ENCODE measurements at places on chromosomes 6 and 20.

GRCh38 chr6:120869397-120869796, 464.9 kb downstream of the TBC1D32 start:
- DNase-seq, result no peak

DNA sequence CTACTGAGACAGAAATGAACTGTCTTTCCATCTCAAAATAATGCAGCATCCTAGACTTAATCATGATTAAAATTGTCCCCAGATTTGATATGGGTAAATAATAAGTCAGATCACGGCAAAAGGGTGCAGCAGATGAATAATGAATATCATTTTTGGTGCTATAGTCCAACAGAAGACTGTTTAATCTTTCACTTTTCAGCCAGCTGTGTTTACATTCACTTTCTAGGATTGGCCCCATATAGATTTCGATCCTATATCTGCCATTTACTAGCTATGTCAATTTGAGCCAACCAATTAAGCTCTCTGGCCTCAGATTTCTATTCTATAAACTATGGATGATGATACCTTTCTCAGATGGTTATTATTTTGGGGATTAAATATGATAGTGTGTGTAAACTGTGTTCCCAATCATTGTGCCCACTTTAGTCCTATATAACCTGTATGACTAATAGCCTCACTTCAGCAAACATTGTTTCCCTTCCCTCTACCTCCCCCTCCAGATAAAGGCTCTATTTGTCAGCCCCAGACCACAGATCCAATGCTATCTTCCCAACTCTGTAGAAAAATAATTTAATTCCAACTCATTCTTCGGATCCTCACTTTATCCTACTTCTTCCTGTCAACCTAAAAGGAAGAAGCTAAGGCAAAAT, 53.6 kb upstream of the NT5E start:
- no peak for DNase-seq

DNA sequence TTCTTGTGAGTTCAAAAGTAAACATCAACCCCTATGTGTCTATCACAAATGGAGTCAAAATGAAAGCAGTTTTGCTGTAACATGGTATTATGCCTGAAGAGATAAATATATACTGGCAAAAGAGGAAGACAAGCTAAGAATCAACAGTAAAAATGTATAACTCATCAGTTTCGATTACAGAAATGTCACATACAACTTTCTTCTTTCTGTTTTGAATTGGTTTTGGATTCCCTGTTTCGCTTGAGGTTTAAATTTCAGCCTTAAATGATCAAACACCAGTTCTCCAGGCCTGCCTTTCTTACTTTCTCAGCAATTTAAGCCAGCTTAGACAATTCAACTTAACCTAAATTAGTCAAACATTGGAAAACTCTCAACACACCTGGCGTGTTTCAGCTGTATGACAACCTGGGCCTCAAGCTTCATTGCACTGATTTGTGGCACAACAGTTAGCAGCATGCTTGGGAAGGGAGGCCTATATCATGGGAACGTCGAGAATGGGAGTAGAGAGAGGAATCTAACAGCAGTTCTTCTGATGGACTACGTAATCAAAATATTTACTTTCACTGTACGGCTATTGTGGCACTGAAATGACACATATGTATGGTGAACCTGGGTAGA, 51.9 kb upstream of the MARCKS start:
- DNase-seq, result no peak

DNA sequence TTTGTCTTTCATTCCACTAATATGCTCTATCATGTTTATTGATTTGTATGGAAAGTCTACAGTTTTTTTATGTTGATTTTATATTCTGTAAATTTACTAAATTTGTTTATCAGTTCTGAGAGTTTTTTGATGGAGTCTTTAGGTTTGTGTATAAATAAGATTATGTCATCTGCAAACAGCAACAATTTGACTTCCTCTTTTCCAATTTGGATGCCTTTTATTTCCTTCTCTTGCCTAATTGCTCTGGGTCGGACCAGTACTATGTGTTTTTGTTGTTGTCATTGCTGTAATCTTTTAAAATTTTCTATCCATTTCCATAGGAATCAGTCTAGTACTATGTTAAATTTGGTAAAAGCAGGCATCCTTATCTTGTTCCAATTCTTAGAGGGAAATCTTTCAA, 31.5 kb upstream of the POLR1H start:
- no peak for DNase-seq

DNA sequence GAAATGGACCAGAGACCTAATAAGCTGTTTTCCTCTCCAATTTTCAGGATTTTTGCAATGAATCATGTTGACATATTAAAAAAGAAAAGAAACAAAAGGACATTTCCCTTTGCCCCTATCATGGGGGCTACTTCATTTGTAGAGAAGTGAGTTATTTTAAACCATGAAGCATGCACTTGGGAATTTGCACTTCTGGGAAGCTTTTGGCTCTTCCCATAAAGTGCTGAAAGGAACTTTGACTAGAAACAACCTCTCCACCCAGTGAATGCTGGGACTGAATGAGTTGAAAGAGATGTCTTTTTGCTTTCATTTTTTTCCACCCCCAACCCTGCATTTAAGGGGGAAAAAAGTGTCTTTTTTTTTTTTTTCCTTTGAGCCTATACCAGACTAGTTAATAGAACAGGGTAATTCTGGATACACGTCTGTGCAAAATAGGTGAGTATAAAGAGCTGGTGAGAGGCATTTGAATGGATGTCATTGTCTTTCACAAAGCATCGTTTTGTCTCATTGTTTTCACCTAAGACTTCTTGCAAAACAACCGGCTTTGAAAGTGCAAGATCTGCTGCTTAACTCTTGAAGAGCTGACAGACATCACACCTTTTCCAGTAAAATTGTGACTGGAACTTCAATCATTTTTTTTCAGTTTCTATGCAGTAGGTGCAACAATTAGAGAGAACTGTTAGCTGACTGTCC, 138.7 kb upstream of the BACH2 start:
- DNase-seq, result no peak

- no peak for DNase-seq
Observed at GRCh38 chr20:48066246-48066645, 281.0 kb upstream of the SULF2 start.

DNA sequence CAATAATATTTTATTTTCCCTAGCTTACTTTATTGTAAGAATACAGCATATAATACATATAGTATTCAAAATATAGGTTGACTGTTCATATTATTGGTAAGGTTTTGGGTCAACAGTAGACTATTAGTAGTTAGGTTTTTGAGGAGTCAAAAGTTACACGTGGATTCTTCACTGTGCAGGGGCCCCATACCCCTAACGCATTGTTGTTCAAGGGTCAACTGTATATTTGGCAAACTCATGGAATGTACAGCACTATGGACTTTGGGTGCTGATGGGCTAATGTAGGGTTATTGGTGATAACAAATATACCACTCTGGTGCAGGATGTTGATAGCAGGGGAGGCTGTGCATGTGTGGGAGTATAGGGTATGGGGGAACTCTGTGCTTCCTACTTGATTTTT, 397.2 kb downstream of the BCKDHB start:
- DNase-seq, result no peak

DNA sequence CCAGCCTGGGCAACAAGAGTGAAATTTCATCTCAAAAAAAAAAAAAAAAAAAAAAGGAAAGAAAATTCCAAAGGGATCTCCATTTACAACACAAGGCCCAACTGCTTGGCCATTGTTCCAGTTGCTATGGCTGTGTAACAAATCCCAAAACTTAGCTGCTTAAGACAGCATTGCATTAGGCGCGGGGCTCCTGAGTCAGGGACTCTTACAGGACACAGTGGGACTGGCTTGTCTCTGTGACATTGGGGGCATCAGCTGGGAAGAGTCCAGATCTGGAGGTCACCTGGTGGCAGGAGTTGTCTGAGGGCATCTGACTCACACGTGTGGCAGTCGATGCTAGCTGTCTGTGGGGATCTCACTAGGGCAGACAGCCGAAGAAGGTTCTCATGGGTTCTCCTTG, 35.6 kb downstream of the TTLL9 start:
- no peak for DNase-seq

- no peak for DNase-seq
Observed at GRCh38 chr6:112372226-112372806, 25.2 kb downstream of the RFPL4B start.

- no peak for DNase-seq
Observed at GRCh38 chr6:25369433-25370177, 90.4 kb downstream of the CARMIL1 start.

DNA sequence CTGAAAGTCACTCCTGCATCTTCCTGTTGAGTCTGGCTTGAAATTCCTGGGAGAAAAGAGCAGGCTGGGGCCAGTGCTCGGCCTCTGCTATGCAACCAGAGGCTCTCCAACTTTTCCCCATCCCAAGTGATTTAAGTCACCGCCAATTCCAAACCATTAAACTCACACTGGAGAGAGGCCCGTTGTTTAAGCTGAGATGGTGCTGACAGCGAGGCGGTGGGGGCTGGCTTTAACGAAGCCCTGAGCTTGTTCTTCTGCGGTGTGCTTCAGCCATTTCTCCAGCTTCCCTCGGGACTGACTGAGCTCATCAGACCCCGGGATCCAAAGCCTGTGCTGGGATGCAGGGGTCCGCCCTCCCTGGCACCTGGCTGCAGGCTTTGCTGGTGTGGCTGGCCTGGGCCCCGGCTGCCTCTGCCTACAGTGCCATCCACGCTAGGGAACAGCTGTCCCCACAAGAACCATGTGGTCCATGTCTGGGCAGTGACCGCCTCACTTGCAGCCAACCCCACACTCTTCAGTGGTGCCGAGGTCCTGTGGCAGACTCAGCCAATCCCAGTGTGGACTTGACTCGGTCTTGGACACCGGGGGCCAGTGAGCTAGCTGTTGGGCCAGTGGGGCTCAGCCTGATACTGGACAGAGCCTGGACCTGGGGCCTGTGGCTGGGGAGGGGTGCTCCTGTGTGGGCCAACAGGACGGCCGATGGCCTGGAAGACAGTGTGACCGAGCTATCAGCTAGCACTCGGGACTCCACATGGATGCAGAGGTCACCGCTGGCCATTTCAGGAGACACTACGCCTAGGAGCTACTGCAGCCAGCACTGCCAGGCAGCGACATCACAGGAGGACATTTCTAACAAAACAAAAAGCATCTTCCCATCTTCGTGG, 21.2 kb downstream of the RAMACL start:
- no peak for DNase-seq

GRCh38 chr6:136466777-136467176, 83.4 kb downstream of the MAP7 start:
- DNase-seq, result no peak

DNA sequence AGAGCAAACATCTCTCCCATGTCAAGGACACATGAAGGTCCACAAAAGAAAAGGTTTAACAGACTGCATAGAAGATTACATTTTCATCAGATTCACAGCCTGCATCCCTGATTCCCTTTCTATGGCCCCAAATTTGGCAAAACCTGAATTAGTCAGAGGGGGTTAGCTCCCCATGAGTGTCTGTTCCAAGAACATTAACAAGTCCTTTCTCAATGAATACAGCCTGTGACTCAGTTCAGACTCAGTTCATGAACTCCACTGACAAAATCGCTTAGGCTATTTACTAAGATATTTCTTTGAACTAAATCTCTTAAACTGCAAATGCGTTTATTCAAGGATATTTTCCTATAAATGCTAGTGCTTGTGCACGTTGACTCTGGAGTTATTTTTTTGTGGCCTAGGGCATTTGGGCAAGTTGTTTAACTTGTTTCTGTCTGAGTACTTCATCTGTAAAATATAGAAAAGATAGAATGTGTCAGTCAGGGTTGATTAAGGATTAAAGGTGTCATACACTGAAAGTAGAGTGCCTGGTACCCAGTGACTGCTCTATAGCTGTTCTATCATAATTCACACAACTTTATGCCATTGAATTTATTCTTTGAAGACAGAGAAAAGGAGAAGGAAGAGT, 422.6 kb downstream of the HTR1B start:
- DNase-seq, result no peak

GRCh38 chr6:115932481-115932880, 128.2 kb downstream of the FRK start:
- DNase-seq, result no peak

DNA sequence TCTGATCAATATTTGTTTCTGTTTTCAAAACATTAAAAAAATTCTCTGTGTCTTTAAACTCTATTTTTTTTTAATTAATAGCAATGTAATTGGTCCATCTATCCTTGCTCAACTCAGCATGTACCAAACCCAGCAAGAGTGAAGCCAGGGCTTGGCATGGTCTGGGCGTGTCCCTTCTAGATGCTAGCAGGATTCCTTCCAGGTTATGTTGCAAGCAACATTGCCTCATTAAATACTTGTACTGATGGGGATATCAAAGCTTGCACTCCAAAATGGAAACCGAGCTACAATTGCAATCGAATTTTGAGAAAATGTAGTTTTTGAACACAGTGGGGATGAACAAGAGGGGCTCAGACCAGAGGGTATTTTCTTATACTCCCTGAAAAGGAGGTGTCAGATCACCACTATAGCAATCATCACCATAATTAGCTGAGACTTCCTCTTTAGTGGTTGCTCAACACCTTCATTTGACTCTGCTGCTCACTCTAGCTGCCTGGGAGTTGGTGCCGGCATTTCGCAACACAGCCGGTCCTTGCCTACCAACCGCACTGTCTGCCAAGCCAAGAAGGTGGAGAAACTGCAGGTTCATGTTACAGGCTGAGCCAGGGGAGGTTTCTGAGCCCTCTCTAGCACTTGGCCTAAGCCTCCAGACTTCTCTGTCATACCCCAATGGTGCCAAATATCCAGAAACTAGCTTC, 67.8 kb upstream of the RALGAPA2 start:
- no peak for DNase-seq

DNA sequence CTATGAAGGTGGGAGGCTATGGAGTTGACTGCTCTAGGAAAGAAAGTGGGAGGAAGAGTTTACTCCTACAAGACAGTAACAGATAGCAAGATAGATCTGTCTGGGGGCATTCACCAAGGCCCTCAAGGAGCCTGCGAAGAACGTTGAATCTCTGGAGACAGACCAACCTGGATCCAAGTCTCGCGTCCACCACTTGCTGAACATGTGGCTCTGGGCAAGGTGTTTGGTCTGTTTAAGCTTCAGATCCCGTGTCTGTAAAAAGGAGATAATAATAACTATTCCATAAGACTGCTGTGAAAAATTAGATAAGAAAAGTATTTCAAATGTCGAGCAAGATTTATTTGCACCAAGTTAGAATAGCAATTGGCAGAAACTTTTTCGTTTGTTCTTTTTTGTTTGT, 8.1 kb upstream of the EEF1A1 start:
- DNase-seq, result no peak

All from activated naive CD4-positive, alpha-beta T cell (primary cell).